ENCODE measurements at places on chromosomes 1 and 21.
A peak's percentile ranks its signal among the peaks of the same experiment; 100 is the strongest.

GRCh38 chr1:115090186-115090490 lies 835 bp upstream of the TSPAN2 start:
- peaks cover 6% of the 10 kb centered on the region for H3K27me3 ChIP-seq
- peaks cover 19% of the 10 kb centered on the region for H3K4me1 ChIP-seq

DNA sequence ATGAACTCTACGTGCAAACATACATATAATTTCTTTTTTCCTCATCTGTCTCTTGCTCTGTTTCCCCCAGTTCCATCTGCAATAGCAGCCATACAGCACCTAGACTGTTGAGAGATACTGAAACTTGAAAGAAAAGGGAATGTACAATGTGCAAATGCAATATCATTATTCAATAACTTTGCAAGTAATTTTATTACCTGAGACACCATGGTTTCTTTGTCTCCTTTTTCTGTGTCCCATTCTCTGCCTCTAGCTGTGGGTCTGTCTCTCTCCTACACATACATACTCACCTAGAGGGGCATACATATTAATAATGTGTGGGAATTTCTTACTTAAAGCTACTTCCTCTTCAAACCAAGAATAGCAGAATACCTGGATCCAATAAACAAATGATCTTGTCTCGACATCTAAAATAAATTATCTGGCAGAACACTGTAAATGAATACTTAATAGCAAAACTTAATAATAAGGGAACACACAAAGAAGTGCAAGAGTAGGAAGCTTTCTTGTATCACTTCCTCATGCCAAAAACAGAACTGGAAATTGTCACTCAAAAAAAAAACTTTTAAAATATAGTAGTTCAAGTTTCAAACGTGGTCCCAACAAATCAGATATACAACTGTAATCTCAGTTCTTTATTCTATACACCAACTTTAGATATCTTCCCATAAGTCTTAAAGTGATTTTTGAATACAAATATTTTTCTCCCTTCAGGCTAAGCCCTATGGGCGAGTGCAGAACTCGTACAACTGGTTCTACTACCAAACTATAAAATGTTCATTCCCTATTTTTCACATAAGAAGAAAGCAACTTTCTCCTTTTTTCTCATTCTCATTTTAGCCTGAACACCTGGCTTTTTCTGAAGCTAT lies 194.6 kb downstream of the NRIP1 start:
- no peak for DNase-seq
- no peak overlapping the region for H3K4me3 ChIP-seq
- no peaks in the 10 kb centered on the region for H3K4me1 ChIP-seq
- no peaks in the 10 kb centered on the region for H3K36me3 ChIP-seq
- no peaks in the 10 kb centered on the region for H3K27me3 ChIP-seq

DNA sequence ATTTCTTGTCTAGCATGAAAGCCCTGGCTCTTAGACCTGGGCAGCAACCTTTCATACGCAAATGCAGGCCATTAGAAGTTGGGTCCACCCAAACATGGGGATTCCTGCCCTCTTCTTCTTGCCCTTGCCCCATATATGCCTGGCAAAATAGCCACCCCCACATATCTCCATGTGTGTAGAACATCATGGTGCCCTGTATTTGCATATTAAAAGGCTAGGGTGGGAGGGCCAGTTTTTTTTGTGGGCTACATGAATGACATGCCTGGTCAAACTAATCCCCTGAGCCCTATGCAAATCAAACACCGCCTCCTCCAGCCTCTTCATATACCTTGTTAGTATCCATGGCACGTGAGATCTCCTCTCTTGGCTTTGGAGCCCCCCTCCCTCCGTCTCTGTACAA lies 24.7 kb downstream of the MFSD2A start:
- H3K27ac ChIP-seq: no peak overlapping the region
- no peak overlapping the region for H3K4me3 ChIP-seq
- no peaks in the 10 kb centered on the region for H3K36me3 ChIP-seq
- H3K4me1 ChIP-seq: peaks cover 20% of the 10 kb centered on the region
- H3K27me3 ChIP-seq: no peaks in the 10 kb centered on the region

DNA sequence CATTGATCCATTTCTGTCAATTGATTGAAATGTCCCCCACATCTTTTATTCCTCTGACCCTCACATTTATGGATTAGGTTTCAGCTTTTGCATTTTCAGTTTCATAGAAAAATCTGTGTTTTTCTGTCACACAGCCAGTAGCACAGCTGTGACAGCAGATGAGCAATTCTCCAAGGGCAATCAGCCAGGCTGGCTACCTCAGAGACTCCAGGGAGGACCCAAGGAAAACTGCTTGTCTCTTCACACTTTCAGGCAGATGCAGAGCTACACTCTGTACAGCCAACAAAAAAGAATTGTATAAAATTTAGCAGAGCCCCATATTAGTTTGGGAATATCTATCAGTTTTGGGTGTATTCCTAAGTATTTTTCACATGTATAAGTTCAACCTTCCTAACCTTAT lies 257.2 kb downstream of the LRRC7 start:
- no peaks in the 10 kb centered on the region for H3K36me3 ChIP-seq
- peak; percentile 16 for DNase-seq
- no peaks in the 10 kb centered on the region for H3K27me3 ChIP-seq
- H3K27ac ChIP-seq: no peak overlapping the region
- H3K4me3 ChIP-seq: no peak overlapping the region
- no peaks in the 10 kb centered on the region for H3K4me1 ChIP-seq

GRCh38 chr21:28737674-28738419 lies 254.8 kb downstream of the LTN1 start:
- no peak overlapping the region for H3K4me3 ChIP-seq
- H3K36me3 ChIP-seq: no peaks in the 10 kb centered on the region
- H3K4me1 ChIP-seq: no peaks in the 10 kb centered on the region
